ENCODE measurements at places on chromosomes 7 and 10. TPM values are rescaled to one million over a fixed set of nuclear protein-coding genes. Genes with fewer than 3 reads are reported as not detected.
A peak's percentile ranks its signal among the peaks of the same experiment; 100 is the strongest.

The KCNH2 gene
- not detected for total RNA-seq

The DENND2A gene
- total RNA-seq, result 7.5 TPM

The GNA12 gene
- 61.0 TPM for total RNA-seq

The TMEM229A gene
- not detected for total RNA-seq

The STAMBPL1 gene
- 37.0 TPM for total RNA-seq

- DNase-seq, result no peak
These were observed 201.6 kb upstream of the LRRN3 start for GRCh38 chr7:110889335-110889734.

DNA sequence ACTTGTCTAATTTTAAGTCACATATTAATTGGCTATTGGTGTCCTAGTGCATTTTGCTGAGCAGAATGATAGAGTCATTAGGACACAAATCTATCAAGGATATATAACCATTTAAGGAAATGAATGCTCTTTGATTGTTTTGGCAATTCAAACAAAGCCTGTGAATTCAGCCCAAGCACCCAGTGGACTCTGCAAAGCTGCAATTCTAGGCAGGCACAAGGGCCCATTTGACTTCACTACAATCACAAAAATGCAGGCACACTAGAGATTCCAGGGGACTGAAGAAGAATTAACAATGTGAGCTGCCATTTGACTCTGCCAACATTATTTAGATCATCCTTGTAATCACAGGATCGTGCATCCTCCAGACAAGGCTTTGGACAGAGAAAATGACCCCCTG is 544.2 kb upstream of the PHF14 start:
- no peak for DNase-seq

DNA sequence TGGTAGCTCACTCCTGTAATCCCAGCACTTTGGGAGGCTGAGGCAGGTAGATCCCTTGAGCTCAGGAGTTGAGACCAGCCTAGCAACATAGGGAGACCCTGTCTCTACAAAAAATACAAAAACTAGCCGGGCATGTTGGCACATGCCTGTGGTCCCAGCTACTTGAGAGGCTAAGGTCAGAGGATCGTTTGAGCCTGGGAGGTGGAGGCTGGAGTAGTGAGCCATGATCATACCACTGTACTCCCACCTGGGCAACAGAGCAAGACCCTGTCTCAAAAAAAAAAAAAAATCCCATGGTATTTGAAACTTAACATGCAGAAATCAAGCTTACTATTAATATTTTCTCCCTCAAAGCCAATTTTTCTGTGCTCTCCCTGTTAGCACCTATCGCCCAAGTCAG is 5.9 kb downstream of the SFXN2 start:
- DNase-seq, result no peak

DNA sequence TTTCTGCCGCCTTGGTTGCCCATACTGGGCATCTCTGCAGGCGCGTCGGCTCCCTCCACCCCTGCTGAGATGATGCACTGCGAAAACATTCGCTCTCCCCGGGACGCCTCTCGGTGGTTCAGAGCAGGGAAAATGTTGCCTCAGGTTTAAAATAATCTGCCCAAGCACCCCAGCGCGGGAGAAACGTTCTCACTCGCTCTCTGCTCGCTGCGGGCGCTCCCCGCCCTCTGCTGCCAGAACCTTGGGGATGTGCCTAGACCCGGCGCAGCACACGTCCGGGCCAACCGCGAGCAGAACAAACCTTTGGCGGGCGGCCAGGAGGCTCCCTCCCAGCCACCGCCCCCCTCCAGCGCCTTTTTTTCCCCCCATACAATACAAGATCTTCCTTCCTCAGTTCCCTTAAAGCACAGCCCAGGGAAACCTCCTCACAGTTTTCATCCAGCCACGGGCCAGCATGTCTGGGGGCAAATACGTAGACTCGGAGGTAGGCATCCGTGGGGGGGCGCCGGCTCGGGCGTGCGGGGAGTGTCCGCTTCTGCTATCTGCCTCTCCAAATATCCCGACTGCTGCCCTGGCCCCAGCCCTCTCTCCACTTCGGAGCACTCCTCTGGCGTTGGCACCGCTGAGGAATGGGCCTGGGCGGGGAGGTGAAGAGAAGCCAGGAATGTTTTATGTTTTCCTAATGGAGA is at the start of gene CAV1:
TSS of gene CAV1 (plus strand) at position 428 of the 689 bp plus-strand sequence. CDS start at position 455, 27 bp downstream.
- DNase-seq, result peak; percentile 50

DNA sequence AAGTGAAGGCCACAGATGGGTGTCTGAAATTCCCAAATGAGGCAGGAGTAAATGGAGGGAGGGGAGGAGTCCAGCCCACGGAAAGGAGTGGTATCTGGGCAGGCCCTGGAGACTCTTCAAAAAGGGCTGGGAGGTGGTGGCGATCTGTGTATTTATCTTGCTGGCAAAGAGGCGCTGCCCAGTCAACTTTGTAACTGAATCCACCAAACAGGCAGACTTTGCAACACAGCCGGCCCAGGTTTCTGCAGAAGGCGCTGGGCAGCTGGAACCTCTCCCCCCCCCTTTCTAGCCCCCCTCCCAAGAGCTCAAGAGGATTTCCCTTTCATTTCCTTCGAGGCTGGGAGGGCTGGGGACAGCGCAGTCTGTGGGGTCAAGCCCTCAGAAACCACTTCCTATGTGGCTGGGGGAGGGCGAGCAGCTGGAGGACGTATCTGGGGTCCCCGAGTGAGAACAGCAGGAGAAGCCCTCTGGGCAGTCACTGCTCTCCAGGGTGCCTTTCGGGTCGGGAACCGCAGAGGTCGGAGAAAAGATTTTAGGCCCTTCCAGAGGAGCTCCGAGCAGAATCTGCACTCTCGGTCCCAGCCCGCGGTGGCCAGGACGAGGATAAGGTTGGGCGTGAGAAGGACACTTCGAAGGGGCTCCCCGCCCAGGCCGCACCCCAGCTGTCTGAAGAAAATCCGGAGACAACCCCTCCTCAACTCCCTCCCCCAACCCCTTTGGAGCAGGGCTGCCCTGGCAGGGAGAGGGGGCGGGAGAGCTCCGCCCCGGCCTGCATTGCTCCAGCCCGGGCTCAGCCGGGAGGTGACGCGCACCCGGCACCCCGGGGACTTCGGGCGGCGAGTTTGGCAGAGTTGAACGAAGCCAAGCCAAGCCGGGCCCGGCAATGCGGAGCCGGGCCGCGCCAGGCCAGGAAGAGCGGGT is 965 bp downstream of the ZCCHC24 start:
- peak; percentile 91 for DNase-seq

DNA sequence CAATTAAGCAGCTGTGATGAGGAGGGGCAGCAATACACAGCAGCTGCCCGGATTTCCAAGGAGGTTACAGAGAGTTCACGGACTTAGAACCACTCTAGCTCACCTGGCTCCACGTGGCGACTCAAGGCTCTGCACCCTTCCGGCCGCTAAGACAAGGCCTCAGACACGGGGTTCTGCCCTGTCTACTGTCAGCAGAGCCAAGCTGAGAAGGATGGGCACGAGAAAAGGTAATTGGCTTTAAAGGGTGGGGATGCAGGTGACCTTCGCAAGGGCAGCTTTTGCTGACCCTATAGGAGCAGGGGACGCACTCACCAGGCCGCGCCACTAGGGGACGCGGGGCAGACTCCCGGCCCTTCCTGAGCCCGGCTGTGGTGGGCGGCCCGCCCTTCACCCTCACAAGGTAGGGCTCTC is 152.4 kb downstream of the KIF20B start:
- DNase-seq, result no peak

DNA sequence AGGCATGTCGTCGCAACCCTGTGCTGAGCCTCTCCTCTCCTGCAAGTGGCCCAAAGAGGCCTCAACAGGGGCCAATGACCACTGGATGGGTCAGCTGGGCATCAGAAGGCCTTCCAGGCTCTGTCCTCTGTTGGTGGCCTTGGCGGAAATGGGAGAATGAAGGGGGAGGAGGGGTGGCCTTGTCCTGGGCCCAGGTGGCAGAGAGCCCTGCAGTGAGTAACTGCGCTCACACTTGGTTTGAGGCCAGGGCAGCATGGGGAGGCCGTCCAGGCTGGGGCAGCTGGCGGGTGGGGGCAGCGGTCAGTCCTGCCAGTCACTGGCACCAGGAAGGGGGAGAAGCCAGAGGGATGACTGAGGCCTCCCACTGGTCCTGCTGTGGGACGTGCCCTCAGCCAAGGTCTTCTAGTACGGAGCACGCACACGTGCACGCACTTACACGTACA is 59.8 kb downstream of the LHPP start:
- DNase-seq, result no peak

The LIPF gene
- total RNA-seq, result 7.1 TPM

GRCh38 chr7:37234928-37235327 is 213.7 kb downstream of the ELMO1 start:
- DNase-seq, result no peak

DNA sequence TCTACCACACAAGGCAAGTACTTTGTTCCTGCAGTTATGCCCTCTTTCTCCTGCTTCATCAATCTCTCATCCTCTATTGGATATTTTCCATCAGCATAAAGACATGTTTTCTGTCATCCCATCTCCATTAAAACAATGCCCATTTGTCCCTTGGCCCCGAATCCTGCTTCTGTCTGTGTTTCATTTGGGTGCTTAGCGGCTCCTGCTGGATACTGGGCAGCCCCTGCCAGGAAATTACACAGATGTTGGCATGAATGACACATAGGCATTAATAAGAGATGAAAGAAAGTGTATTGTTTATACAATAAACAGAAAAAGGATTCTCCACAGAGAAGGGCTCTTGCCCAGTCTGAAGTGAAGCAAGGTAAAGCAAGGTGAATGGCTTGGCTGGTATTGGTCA is 765.3 kb downstream of the REEP3 start:
- no peak for DNase-seq

DNA sequence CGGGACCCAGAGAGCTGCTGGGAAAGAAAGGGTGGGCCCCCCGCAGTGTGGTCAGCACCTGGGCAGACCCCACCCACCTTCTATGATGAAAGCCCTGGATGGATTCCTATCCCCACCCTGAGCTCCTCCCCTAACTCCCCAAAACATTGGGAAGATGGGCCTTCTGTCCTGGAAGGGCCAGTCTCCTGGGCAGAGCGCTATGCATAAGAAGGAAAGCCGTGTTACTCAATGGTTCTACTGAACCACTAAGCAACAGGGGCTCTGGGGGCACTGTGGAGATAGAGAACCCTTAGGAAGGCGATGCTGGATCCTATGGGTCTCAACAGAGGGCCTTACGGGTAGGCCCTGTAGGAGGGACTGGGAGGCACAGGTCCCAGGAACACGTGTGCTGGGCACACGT is 30.7 kb upstream of the INSIG1 start:
- DNase-seq, result no peak
